Fibroblast of skin of right biceps (primary cell): ENCODE measurements at places on chromosomes 5 and 9.
A peak's percentile ranks its signal among the peaks of the same experiment; 100 is the strongest.

GRCh38 chr5:2591777-2592453, 159.6 kb downstream of the IRX2 start:
- no peak for DNase-seq

DNA sequence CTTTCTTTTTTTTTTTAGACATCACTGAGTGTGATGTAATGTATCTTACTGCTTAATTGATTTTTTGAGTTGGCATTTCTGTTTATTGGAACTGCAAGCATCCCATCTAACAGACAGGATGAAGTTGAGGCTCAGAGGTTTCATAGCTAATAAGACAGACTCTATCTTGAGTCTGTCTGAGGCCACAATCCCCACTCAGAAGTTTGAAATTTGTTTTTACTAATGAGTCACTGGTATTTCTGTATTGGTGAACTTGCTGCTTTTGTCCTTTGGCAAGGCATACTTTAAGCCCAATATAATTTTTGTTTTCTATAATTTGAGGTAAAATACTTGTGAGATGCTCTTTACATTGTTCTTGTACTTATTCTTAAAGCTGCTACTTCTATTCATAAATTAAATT, 491.2 kb downstream of the PSAT1 start:
- peak; percentile 68 for DNase-seq

DNA sequence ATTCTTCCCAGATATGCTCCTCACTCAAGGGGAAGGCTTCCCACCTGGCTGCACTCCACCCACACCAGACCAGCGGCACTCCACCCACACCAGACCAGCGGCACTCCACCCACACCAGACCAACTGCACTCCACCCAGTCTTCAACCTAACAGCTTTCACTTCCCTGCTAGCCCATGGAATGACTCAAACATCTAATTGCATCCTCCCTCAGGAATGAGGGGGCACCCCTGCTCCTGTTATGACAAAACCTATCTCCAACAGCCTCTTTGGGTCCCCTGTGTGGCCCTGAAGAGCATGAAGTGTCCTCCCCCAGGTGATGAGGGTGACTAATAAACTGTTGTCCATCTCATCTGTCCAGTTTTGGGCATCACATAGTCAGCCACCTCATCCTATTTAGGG, 556.6 kb upstream of the TUSC1 start:
- DNase-seq: no peak

DNA sequence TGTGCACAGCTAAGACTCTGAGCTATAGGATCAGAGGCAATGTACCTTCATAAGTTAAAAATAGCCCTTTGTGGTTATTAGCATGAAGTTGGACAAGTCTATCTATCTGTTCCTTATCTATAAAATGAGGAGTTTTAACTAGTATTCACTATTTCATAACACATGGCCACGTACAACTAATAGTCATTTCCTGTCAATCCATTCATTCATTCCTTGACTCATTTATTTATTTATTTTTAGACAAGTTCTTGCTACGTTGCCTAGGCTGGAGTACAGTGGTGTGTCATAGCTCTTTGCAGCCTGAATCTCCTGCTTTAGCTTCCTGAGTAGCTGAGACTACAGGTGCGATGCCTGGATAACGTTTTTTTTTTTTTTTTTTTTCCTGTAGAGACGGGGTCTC, 92.1 kb downstream of the NR3C1 start:
- peak; percentile 84 for DNase-seq
